H1 (cell line): ENCODE measurements at places on chromosomes 7 and 10. TPM values are rescaled to one million over a fixed set of nuclear protein-coding genes. Genes with fewer than 3 reads are reported as not detected.
A peak's percentile ranks its signal among the peaks of the same experiment; 100 is the strongest.

TCF7L2 gene
- 33.9 and 52.6 TPM in 2 replicates for polyA plus RNA-seq

PRR15 gene
- polyA plus RNA-seq, result 4.9 and 8.4 TPM in 2 replicates

ABCA13 gene
- polyA plus RNA-seq, result 0.02 and 0.09 TPM in 2 replicates

TACC2 gene
- 19.0 and 21.2 TPM in 2 replicates for polyA plus RNA-seq

HOXA7 gene
- polyA plus RNA-seq, result 0.03 TPM in 1 of 2 replicates, not detected in the other

GDF2 gene
- polyA plus RNA-seq, result not detected in 2 replicates

MTERF1 gene
- 2.5 and 4.5 TPM in 2 replicates for polyA plus RNA-seq

DCLRE1C gene
- 0.64 and 0.77 TPM in 2 replicates for polyA plus RNA-seq

CALML5 gene
- 0.09 TPM in 1 of 2 replicates, not detected in the other for polyA plus RNA-seq

DNA sequence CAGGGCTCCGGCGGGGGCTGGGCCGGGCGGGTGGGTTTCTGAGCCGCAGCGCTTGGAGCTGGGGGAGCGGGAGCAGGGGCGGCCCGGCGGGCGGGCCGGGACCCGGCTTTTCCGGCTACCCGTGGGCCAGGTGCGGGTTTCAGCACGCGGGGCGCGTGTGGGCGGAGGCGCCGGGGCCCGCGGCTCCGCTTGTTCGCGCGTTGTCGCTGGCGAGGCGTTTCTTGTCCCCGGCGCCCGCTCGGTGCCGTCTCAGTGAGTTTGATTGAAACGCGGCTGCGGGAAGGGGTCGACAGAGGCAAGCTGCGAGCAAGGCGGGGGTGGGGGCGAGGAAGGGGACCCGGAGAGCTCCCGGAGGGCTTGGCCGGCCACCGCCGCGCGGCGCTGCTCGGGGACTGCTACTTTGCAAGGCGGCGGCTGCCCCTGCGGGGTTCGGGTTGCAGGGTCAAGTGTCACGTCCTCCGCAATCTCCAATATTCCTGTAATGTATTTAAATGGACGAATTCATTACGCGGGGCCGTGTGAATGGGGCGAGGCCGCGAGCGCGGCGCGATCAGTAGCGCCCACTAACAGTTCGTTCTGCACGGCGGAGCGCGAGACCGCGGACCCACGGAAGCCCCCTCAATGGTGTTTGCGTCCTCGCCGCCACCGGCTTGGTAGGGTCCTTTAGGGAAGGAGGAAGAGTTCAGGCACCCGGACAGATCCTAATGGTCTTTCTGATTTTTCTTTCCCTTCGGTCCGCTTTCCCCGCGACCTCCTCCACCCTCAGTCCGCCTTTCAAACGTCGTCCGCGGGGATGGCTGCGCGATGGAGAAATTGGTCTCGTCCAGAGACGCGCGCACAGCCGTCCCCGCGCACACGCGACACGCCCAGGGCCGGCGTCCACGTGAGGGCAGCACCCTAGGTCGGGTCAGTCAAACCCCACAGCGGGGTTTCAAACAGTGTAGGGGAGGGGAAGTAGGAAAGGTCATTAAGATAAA, 76.9 kb downstream of the INSIG1 start:
- peak; percentile 60 for DNase-seq
- no peak overlapping the region for H3K27ac ChIP-seq
- H3K4me3 ChIP-seq, result no peak overlapping the region

DNA sequence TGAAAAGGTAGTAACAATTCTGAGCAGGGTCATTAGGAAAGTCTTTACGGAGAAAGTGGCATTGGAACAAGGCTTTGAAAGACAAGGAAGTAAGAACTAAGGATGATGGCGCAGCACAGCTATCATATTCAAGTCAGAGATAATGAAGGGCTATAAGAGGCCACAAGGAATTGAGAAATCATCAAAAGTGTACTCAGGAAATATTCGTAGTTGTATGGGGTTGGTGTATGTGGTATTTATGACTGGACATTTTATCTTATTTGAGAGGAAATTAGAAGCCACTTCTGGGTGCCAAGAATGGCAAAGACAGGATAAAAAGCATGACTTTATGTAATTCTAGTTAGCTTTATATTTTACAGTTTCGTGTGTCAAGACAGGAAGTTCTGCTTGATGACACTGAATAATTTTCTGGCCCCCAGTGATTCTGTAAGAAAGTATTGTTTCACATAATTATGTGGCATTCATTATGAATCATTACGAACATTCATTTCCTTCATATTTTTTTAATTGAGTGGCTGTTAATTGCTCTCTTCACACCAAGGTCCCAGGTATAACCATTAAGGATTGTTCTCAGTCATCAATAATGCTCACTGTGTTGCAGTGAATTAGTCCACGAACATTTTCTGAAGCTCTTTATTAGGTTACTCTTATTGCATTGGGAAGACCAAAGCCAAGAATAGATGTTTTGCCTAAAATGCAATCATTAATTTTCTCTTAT, 244.3 kb downstream of the PHF14 start:
- no peak overlapping the region for H3K27ac ChIP-seq
- peaks cover 3% of the 10 kb centered on the region for H3K4me1 ChIP-seq
- no peak for DNase-seq

GRCh38 chr10:83274088-83274487, 865.2 kb upstream of the GHITM start:
- no peak overlapping the region for H3K27ac ChIP-seq
- H3K4me3 ChIP-seq, result no peak overlapping the region
- peaks cover 3% of the 10 kb centered on the region for H3K4me1 ChIP-seq
- DNase-seq, result no peak
- H3K36me3 ChIP-seq, result no peaks in the 10 kb centered on the region

DNA sequence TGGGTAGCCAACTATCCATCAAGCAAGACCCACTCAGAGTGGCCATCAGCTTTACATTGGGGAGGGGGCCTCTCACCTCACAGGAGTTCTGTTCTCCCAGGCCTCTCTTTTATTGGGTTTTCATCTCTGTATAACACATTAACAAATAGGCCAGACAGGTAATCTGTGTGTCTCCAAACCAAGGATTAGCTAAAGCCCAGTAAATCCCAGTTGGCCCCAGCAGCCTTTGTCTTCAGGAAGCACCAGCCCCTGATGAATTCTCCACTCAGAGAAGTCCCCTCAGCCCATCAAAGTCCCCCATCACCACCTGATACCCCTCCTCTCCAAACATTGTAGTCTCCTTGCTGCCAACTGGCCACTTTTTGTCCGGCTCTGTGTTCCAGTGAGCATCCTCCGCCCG, 16.9 kb upstream of the SLF2 start:
- H3K27ac ChIP-seq, result no peak overlapping the region
- peak; percentile 33 for DNase-seq
- no peak overlapping the region for H3K4me3 ChIP-seq
- no peaks in the 10 kb centered on the region for H3K27me3 ChIP-seq
- no peaks in the 10 kb centered on the region for H3K4me1 ChIP-seq

DNA sequence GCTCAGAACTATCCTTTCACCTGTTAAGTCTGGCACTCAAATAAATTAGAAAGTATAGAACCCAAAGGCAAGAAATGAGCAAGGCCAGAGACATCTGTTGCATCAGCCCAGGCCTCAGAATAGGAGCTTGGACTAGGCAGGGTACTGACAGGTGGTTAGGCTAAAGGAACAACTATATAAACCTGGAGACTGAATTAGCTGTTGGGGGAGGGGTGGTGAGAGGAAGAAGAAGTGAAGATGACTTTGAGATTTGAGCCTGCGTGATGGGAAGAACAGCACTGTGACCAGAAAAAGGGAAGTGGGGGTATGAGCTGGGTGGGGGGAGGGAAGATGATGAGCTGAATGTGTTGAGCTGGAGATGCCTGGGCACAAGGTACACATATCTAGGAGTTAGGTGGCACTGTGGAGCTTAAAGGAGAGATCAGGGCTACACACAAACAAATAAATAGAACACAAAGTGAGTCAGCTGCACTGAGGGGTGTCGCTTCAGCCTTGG, 244.7 kb downstream of the PTEN start:
- H3K27me3 ChIP-seq, result no peaks in the 10 kb centered on the region
- H3K4me1 ChIP-seq, result no peaks in the 10 kb centered on the region
- H3K36me3 ChIP-seq, result no peaks in the 10 kb centered on the region
- no peak overlapping the region for H3K4me3 ChIP-seq

- H3K4me3 ChIP-seq, result no peak overlapping the region
- no peak overlapping the region for H3K27ac ChIP-seq
- H3K27me3 ChIP-seq, result no peaks in the 10 kb centered on the region
- no peaks in the 10 kb centered on the region for H3K36me3 ChIP-seq
Measured at GRCh38 chr10:29304264-29304994, 15.6 kb downstream of the LYZL1 start.

DNA sequence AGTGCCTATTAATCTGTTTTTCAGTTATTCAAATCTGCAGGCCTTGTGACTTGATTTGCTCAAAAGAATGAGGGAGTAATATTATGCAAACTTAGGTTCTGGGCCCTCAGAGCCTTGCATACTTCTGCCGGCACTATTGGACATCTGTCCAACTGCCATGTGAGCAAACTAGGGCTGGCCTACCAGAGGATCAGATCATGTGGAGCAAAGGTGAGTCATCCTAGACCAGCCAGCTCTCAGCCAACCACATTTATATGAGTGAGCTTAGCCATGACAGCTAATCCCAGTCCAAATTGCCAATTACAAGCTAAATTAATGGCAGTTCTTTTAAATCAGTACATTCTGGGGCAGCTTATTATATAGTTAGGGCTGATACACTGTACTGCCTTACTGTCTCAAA, 69.6 kb downstream of the SDHAF3 start:
- H3K4me1 ChIP-seq, result no peaks in the 10 kb centered on the region
- no peaks in the 10 kb centered on the region for H3K27me3 ChIP-seq
- H3K27ac ChIP-seq, result no peak overlapping the region
- no peak for DNase-seq
- no peaks in the 10 kb centered on the region; the same call in 1 of the 2 replicates for H3K36me3 ChIP-seq

DNA sequence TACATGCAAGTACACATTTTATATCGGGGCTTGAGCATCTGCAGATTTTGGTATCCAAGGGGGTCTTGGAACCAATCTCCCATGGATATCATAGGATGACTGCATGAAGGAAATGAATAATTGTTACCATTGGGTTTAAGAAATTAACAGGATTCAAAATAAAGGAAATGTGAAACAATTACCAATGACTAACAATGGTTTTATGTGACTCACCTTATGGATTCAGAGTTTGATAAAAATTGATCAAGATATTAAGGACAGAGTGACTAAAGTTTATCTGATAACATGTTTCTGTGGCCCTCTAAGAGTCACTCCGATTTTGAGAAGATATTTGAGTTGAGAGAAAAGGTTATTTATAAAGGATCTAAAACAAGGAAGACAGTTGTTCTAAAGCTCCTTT, 93.0 kb upstream of the ODAD2 start:
- H3K4me3 ChIP-seq, result no peak overlapping the region
- no peak for DNase-seq
- no peaks in the 10 kb centered on the region for H3K27me3 ChIP-seq
- no peaks in the 10 kb centered on the region for H3K4me1 ChIP-seq
